Forelimb muscle (tissue), 1 donor: ENCODE measurements at places on chromosomes 6 and 20. TPM values are rescaled to one million over a fixed set of nuclear protein-coding genes. Genes with fewer than 3 reads are reported as not detected.

DNA sequence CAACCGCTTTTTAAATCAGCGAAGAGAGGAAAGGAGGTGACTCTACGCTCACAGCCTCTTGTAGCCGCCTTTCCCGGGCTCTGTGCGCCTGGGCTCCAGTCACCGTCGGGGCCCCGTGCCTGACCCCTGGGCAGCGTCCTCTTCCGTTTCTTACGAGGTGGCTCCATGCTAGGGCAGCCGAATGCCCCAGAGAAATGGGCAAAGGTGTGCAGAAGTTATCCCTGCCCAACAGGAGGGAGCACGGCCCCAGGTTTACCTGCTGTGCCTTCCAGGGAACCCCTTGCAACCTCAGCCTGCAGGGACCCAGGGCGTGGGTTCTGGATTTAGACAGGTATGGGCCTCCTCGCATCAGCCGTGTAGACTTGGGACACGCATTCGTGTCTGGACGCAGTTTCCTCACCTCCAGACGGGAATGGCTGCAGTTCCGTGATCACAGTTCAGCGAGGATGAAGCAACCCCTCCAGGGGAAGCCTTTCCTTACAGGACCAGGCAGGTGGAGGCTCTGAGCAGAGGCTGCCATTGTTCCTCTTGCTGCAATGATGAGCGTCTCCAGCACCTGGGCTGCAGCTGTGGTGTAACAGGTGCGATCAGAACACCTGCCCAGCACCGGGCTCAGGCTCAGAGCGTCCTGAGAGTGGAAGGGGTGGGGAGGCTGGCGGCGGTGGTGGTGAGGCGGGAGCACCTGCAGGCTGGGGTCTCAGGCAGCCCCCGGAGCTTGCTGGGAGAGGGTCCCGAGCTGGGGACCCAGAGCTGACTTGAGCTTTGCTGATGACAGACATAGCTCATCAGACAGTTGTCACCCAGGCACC lies 81.3 kb upstream of the BHLHE23 start:
- DNase-seq, result no peak

BMP6 gene
- polyA plus RNA-seq, result 0.82 TPM

AHCY gene
- polyA plus RNA-seq, result 219 TPM

GRCh38 chr20:39155971-39156370 lies 193.8 kb downstream of the DHX35 start:
- DNase-seq, result no peak

DNA sequence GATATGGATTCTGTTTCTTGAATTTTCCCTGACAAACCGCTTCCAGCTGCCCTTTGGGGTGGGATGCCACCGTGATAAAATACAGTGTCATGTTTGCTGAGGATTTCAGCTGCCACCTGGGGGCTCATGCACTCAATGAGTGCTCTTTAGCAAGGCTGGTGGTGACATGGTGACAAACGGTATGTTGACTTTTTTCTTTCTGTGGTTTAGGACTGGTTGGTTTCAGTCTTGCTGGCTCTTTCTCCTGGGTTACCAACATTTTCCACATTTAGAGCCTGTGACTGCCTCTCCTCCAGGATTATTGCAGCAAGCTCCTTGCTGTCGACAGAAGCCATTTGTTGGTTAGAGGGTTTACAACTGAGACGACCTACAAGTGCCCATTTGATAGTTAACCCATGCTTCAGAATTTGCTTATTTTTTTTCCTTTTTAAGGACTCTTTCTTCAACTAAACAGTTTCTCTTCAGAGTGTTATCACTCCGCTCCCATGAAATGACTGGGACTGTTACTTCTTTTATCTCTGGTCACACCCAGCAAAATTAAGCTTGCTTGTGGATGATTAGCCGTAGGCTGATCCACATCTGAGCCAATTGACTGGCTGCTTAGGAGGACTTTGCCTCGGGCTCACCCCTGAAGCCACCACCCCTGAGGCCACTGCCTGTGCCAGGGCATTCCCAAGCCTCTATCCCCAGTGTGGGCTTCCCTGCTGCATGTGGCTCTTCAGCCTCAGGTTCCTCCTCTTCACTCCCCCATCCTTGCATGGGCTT lies 48.4 kb upstream of the CDYL start:
- DNase-seq, result no peak

- DNase-seq, result no peak
Measured at GRCh38 chr6:127392301-127392700, 48.9 kb upstream of the ECHDC1 start.
